ENCODE measurements at places on chromosomes 12 and 14.

- DNase-seq: no peak
These were observed 527.2 kb downstream of the NRXN3 start for GRCh38 chr14:78697341-78697740.

DNA sequence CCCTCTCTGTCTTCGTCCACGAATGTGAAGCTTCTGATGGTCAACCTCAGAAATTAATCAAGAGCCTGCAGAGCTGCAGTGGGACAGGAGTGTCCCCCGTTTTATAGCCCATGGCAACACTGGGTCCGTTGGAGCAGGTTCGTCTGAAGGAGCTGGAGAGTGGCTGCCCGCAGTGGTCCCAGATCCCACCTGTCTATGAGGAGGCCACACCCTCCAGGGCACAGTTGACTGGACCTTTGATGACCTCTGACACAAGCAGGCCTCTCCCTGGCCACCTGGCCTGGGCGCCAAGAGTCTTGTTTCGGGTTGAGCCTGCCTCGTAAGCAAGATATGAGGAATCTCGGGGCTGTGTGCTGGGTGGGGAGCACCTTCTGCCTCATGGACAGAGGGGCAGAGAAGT lies 100.7 kb upstream of the SFSWAP start:
- no peak for DNase-seq

DNA sequence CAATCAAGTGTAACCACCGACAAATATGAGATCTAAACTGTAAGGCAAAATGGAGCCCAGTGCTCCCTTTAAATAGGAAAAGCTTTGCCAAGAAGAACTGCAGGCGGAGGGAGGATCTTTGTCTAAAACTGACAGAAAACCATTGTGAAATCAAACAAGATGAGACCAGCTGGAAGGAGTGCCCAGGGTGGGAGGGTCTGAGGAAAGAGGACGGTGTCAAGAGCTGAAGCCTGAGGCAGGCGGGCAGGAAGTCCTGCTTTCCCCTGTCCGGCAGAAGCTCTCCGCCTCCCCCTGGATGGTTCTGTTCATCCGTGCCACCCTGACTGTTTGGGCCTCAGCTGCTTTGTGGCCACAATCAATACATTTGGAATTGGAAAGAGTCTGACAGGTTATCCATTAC lies 37.5 kb downstream of the CDC42BPB start:
- DNase-seq: no peak

GRCh38 chr12:24080465-24080864 lies 131.0 kb upstream of the SOX5 start:
- no peak for DNase-seq

DNA sequence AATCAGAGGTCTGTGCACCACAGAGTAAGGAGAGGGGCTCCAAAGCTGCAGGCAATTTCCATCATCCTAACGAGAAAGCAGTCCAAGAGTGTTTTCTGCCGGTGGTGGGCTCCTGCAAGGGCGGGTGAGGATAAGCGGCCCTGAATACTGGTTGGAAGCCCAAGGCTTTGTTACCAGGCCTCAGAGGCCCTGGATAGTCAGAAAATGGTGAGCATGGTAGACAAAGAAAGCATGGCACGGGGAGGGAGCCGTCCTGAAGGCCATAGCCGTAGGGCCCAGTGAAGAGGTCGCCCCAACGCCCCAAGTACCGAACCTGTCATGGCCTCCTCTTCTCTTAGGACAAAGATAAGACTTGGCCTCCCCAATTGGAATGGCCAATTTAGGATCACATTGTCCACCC lies 306.6 kb upstream of the FKBP4 start:
- DNase-seq: no peak

DNA sequence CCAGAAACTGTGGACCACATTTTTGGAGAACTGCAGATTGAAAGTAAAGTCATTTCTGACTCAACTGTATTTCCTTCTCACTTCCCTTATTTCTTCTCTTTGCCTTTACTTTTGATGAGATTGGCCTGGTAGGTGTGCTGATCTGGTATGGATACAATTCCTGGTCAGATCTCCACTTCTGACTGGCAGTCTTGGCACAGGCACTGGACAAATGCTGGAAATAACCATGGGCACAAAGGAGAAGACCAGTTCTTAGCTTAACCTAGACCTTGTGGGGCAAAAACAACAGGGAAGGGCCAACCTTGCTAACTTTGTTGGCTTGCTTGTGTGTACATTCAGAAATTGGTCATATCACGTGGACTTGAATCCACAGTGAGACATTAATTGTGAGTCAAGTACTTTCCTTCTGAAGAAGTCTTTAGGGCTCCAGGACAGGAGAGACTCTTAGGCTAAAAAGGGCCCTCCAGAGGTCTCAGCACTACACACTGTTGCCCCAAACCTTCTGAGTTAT lies 75.0 kb downstream of the DIP2B start:
- no peak for DNase-seq

DNA sequence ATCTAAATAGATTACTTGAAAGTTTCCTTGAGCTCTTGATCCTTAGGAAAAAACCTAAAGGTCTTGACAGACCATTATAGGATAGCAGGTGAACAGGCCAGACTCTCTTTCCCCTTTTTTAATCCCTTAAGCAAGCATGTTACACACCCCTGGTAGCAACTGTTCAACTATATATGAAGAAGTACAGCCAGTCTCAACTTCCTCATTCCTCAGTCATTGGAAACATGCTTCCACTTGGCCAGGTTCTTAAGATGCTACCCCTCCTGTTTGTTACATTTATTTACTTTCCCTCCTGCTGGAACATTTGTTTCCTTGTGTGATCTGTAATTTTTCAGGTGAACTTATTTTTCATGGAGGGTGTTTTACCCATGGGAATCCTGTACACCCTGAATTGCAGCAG lies 124.1 kb downstream of the ARMH4 start:
- DNase-seq: no peak

GRCh38 chr12:111408116-111408440 lies 2.4 kb downstream of the SH2B3 start:
- DNase-seq: no peak

DNA sequence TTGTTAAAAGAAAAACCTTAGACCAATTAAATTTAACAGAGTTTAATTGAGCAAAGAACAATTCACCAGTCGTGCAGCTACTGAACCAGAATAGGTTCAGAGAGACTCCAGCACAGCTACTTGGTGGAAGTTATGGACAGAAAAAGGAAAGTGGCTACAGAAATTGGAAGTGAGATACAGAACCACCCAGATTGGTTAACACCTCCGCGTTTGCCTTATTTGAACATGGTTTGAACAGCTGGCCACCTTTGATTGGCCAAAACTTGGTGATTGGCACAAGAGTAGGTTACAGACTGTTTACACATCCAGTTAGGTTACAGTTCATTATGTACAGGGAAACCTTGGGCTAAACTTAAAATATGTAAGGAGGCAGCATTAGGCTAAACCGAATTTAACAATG lies 54.9 kb downstream of the SRGAP1 start:
- no peak for DNase-seq
